ENCODE measurements at places on chromosomes 16 and 17. TPM values are rescaled to one million over a fixed set of nuclear protein-coding genes. Genes with fewer than 3 reads are reported as not detected.

GRCh38 chr17:50468304-50469207 is at the start of gene CHAD:
CHAD (minus strand) TSS chr17:50468880; CDS start chr17:50468813, 67 bp downstream.
- DNase-seq, result peak; percentile 94

DNA sequence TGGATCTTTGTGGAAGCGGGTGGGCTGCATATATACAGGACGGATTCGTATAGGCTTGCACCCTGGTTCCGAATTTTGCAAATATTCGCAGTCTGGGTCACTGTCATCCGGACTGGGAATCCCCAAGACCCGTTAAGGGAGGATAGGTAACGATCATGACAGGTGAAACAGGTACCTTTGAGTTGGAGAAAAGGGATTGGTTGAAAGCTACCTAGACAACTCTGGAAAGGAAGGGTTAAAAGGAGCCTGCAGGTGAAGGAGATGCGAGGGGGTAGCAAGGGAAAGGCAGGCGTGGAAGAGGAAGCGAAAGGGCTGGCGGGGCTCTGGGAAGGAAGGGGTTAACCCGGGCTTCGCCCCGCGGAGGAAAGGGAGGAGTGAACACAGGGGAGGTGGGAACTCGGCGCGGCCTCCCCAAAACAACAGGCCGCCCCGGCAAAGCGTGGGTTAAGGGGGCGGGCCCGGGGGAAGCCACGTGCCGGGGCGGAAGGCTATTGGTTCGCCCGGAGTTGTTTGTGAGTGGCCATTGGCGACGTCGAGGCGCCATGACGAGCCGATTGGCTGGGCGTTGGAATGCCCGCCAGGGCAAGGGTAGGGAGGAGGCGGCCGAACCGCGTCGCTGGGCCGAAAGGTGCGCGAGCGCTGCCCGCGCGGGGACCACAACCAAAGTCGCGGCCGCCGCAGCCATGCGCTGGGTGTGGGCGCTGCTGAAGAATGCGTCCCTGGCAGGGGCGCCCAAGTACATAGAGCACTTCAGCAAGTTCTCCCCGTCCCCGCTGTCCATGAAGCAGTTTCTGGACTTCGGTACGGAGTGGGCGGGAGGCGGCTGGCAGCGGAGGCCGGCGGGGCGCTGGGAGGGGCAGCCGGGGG is at the start of gene PDK2:
PDK2 (plus strand) TSS at position 599 of the 867 bp plus-strand sequence; CDS start at position 684, 85 bp downstream.
- DNase-seq, result peak; percentile 100

- no peak for DNase-seq
These were observed 50.0 kb upstream of the RPL38 start for GRCh38 chr17:74153456-74153810.

- no peak for DNase-seq
These were observed 71.3 kb upstream of the TBX2 start for GRCh38 chr17:61328351-61328750.

GRCh38 chr17:8747742-8748141 is 3.1 kb upstream of the CCDC42 start:
- no peak for DNase-seq

GRCh38 chr16:74034200-74034599 is 262.4 kb upstream of the PSMD7 start:
- no peak for DNase-seq

GRCh38 chr16:7182510-7183109 is 150.0 kb upstream of the RBFOX1 start:
- DNase-seq, result no peak

GRCh38 chr16:4936991-4937781 is at the start of gene PPL:
PPL (minus strand) TSS chr16:4937148; CDS start chr16:4937045, 103 bp downstream.
- peak; percentile 84 for DNase-seq

GRCh38 chr17:7479213-7480088 is at the start of gene ZBTB4:
ZBTB4 (minus strand) TSS chr17:7479631; CDS start chr17:7466801, 12,830 bp downstream.
- peak; percentile 94 for DNase-seq

DNA sequence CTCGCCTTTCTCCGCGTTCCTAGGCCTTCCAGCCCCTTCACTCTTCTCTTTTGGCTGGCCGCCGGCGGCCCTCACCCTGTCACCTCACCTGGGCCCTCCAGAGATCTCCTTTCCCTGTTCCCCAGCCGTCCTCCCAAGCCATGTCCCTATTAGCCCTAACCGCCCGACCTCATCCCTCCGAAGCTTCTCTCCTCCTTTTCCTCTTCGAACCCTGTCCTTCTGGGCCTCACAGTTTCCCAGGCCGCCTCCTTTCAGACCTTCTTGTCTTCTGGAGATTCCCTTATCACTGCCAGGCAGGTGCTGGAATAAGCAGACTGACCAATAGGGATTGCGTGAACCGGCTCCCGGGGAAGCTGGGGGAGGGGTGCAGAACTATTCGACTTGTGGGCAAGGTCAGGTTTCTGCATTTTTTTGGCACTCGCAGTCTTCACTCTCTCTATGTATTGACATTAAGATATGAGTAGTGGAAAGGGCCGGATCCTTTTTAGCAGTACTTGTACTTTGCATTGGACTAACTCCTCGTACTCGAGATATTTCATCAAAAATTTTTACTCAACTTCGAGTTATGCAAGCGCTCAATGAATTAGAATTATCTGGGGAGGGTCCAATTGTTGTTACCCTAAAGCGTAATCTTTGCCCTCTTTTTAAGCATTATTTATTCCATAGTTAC is 690 bp downstream of the RHOT1 start:
- DNase-seq, result peak; percentile 93

DNA sequence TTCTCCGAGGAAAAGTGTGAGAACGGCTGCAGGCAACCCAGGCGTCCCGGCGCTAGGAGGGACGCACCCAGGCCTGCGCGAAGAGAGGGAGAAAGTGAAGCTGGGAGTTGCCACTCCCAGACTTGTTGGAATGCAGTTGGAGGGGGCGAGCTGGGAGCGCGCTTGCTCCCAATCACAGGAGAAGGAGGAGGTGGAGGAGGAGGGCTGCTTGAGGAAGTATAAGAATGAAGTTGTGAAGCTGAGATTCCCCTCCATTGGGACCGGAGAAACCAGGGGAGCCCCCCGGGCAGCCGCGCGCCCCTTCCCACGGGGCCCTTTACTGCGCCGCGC is at the start of gene ERBB2:
ERBB2 (plus strand) TSS at position 247 of the 330 bp plus-strand sequence. CDS start 175 bp downstream, outside the sequence.
- peak; percentile 97 for DNase-seq

GRCh38 chr17:17381446-17382064 is 78.4 kb downstream of the NT5M start:
- DNase-seq, result peak; percentile 36

GRCh38 chr17:8209907-8210760 is at the start of gene AURKB:
AURKB (minus strand) TSS chr17:8210575; CDS start chr17:8210224, 351 bp downstream.
- peak; percentile 98 for DNase-seq

DNA sequence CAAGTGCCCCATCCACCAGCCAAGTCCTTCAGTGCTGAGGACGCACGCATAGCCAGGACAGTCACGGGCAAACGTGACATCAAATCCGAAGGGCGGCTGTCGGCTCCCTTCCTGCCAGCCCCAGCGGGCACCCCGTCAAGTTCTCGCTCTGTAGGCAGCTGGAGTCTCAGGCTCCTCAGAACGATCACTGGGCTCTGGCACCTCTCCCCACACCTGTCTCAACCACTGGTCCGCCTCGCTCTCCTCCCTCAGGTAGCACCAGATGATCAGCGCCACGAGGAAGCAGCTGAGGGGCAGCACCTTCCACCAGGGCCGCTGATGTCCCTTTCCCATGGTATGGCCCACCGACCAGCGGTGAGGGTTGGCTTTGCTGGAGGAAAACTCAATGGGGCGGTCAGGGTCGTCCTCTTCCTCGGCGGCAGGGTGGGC is 422 bp downstream of the UQCC4 start:
- DNase-seq, result peak; percentile 90

Gene CTDNEP1
- 29.8 TPM for total RNA-seq

Gene FOXC2
- total RNA-seq, result 2.2 TPM

Gene PRSS21
- total RNA-seq, result not detected

Gene KRT31
- not detected for total RNA-seq
